ENCODE measurements at places on chromosomes 3 and 15.

GRCh38 chr3:14194865-14195264 is 16.2 kb downstream of the LSM3 start:
- DNase-seq = no peak

DNA sequence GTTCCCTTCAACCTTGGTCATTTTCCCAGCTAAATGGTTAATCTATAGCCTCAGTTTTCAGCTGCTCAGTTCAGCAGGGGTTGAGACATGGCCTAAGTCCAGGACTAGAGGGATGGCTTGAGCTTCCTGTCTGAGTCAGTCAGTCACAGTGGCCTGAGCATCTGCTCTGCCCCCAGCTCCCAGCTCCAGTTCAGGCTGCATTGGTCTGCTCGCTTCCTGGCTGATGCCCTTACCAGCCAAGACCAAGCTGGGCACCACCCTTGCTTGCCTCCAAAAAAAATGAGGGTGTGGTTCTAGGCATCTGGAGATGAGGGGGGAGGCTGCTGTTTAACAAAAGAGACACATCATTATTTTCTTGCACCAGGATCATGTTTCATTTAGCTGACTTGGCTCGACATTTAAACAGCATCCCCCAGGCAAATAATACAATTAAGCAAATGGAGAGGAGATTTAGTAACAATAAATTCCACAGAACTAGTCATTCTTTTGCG is 70.7 kb downstream of the WNT5A start:
- no peak for DNase-seq

DNA sequence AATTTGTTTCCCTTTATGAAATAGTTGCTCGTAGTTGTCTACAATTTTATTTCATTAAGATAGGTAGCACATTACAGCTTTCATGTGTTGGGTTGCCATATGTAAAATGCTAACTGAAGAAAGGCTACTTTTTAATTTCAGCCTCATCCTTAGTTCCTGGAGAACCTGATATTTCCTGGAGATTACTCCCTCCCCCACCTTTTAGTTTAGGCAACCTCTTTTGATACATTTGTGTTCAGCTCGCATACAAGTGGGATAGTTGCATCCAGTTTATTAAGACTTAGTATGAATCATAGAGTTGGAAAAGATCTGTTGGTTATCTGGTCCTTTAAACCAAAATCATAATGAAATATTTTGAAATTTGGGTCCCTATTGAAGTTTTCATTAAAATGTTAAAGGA is 6.0 kb downstream of the SETD5 start:
- no peak for DNase-seq

DNA sequence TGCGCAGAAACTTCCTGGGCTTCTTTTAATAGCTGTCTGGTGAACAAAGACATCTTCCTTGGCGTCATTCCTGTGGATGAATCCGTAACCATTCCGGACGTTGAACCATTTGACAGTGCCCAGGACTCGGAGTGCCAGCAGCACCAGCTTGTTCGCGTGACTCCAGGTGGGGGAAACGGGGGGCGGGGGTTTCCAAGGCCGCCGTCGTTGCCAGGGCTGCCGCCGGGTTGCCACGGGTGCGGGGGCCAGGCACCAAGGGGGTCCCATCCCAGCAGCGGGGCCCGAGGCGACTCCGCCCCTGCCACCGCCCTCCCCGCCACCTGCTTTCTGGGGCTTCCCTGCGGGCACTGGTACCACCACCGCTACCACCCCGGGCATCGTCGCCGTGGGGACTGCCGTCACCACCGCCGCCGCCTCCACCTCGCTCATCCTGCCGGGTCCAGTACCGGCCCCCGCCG is 22.8 kb downstream of the RGMA start:
- DNase-seq = no peak

DNA sequence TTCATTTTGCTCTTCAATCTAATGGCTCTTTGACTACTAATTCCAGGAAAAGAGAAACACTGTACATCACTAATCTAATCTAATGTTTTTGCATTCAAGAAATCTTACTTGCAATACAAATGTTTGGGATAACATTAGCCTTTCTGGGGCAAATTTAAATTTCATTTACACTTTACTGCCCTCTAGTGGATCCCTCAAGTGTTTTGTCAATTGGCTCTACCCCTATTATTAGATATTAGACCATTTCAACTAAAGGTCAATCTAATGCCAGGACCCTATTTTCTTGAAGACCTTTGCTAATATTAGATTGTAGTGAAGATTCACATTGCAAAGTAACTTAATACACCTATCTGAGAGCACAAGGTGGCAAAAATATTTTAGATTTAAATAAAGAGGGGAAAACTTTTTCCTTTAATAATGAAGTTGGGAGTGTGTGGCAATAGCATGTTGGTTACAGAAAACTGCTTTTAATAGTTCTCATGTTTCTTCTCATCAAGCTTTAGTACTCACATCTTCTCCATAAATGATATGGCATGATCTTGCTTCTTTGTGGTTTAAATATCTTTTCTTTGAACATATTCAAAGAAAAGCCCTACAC is 5.0 kb downstream of the C2CD4A start:
- DNase-seq = no peak

GRCh38 chr3:45688194-45688881 is 858 bp upstream of the SACM1L start:
- peak; percentile 39 for DNase-seq

GRCh38 chr3:24258260-24258659 is 236.4 kb downstream of the THRB start:
- DNase-seq = no peak

DNA sequence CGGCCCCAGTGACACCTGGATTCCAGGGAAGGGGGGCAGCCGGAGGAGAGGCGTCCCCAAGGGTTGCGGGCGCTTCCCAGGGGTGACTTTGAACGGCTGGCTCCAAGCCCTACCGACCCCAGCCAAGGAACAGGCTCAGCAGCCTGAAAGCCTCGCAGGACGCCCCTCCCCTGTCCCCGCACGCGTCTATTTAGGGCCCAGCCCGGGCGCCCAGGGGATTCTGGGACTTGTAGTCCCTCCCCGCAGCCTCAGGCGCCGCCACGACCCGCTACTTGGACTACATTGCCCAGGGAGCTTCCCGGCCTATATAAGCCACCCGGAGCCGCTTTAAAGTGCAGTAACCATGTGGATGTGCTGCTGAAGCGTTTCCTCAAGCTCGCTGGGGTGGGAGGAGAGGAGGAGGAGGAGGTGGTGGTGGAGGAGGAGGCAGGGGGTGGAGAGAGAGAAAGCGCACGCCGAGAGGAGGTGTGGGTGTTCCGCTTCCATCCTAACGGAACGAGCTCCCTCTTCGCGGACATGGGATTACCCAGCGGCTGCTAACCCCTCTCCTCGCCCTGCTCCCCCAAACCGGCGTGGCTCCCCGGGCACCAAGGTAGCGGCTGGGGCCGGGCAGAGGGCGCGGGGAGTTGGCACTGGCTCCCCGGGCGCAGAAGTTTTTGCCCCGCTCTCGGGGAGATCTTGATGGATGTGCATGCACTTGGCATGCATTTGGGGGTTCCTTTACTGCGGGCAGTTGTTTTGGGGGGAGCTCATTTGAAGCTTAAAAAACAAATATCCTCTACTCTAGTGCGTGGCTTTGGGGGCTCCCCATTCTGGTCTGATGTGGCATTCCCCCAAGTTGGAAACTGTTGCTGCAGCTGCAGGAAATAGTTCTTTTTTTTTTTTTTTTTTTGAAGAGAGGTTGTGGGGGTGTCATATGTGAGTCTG is at the start of gene ITPR1:
Gene ITPR1, plus strand, starts transcription at position 335 of the 927 bp plus-strand sequence. CDS start 23,144 bp downstream, outside the sequence.
- DNase-seq = peak; percentile 94

GRCh38 chr3:171193693-171194092 is 167.2 kb upstream of the SLC2A2 start:
- no peak for DNase-seq

DNA sequence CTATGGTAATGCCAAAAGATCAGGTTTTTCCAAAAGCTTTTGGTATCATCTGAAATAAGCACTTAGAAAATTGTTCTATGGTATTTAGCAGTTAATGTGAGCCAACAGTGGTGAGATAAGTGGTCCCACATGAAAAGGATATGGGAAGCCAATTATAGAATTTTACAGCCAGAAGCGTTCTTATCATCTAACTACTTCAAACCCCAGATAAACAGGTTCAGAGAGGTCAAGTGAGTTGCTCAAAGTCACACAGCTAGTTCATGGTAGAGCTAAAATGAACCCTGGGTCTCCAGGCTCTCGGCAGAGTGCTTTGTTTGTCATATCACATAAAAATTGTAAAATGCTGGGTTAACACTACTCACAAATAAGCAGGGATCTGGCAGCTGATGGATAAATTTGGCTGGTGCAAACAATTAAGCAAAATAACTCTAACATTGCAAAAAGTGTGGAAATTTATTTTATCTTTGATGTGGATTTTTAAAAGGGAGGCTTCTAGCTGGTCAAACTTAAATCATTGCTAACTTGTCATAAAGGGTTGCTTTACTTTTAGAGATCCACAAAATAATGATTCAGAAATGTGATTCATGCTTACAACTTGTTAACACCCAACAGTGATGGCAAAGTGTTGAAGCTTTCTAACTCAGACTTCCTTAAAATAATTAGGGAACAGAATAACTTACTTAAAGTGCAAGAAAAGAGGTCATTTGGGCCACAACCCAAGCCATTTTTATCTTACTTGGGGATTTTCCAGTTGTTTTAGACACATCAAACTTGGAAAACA is 202.8 kb upstream of the TBC1D5 start:
- no peak for DNase-seq

DNA sequence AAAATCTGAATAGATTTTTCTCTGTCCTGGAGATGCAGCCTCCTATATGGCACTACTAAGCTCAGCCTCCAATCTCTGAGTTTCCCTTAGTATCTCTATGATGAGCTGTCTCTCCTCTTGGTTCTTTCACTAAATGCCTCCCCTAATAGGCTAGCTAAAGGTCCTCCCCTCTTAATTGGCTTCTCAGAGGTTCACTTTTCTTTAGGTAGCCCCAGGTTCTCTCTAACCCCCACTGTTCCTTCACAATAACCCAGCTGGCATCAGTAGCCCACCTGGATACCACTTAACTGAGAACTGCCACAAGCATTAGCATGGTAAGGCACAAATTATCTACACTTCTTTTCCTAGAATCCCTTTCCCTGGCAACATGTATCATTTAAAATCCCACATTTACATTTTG is 523.2 kb downstream of the IGSF11 start:
- no peak for DNase-seq

DNA sequence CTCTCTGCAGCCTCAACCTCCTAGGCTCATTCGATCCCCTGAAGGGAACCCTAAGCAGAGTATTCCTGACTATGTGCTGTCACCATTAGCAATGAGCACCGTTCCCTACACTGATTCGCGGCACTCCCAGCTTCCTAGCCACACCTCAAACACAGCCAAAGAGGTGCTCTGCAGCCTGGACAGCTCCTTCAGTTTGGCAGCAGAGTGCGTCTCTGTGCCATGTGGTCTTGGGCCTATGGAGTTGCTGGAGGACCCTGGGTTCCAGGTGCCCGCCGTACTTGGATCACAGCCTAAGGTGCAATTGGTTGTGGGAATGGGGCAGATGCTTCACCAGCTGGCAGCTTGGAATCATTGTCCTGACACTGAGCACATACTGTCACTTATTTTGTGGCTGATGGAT is 17.3 kb upstream of the IL12A start:
- no peak for DNase-seq

- no peak for DNase-seq
Observed at GRCh38 chr15:69797051-69797595, 300.6 kb downstream of the TLE3 start.

DNA sequence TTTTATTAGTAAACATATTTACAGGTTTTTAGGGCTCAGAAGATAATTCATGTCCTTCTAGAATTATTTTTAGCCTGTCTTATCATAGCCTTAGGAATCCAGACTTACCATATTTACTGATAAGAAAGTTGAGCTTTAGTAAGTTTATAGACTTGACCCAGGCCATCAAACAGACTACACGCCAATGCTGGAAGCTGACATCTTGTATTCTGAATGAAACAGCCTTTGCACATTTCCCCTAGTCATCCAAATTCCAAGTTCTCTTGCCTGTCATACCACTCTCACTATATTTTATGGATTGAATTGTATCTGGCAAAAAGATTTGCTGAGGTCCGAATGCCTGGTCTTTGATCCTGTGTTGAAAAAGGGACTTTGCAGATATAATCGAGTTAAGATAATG is 58.6 kb downstream of the DRD3 start:
- DNase-seq = no peak

GRCh38 chr15:79676621-79677020 is 220.2 kb downstream of the MTHFS start:
- DNase-seq = no peak

GRCh38 chr15:99409560-99409959 is 156.2 kb upstream of the MEF2A start:
- DNase-seq = no peak

DNA sequence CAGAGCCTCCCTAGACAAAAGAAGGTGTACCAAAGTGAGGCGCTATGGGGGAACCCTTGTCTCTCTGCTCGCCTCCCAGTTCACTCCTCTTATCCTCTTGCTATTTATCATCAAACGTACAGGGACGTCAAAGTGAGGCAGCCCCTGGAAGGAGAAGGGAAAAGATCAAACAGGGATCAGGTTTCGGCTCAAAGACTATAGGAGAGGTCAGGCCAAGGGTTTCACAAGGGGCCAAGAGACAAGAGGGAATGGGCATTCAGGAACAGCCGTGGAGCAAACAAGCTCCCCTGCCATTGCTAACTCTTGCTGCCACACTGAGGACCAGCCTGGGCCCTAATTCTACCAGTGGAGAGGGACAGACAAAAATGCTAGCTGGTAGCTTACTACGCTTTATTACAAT is 168.7 kb downstream of the GREM1 start:
- DNase-seq = no peak

DNA sequence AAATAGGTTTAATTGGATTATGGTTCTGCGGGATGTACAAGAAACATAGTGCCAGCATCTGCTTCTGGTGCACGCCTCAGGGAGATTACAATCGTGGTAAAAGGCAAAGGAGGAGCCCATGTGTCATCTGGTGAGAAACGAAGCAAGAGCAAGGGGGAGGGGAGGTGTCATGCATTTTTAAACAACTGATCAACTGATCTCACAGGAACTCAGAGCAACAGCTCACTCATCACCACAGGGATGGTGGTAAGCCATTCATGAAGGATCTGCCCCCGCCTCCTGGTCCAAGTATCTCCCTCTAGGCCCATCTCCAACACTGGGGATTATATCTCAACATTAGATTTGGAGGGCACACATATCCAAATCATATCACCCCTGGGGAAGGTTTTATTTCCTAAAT is 42.1 kb upstream of the FGF7 start:
- DNase-seq = no peak

- peak; percentile 56 for DNase-seq
Observed at GRCh38 chr3:187737368-187738070, 7.7 kb downstream of the BCL6 start.
